ENCODE measurements at places on chromosomes 4 and X. TPM values are rescaled to one million over a fixed set of nuclear protein-coding genes. Genes with fewer than 3 reads are reported as not detected.
A peak's percentile ranks its signal among the peaks of the same experiment; 100 is the strongest.

PRKX gene
- total RNA-seq, result 14.6 TPM

ESX1 gene
- total RNA-seq, result not detected

NSG1 gene
- 17.9 TPM for total RNA-seq

- no peaks in the 10 kb centered on the region for H3K36me3 ChIP-seq
- H3K4me1 ChIP-seq, result no peaks in the 10 kb centered on the region
- DNase-seq, result no peak
- H3K27me3 ChIP-seq, result no peaks in the 10 kb centered on the region
Observed at GRCh38 chrX:56029691-56030090, 202.5 kb upstream of the KLF8 start.

DNA sequence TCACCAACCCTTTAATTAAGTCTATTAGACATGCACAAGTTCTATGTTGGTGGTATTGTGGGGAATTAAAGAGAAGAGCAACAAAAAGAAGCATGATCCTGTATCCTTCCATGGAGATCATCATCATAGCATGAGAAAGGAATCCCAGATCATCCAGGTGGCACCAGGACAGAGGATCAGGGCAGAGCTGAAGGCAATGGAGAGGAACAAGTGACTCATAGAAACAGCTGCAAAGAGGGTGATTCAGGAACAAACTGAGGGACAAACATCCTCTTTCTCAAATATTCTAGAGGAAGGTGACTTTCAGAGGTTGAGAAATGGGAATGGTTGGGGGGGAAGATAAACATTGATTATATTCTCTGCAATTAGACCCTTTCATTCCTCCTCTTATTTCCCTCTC lies 105.5 kb upstream of the OTUD4 start:
- H3K27me3 ChIP-seq, result no peaks in the 10 kb centered on the region
- no peak for DNase-seq
- no peak overlapping the region for H3K4me3 ChIP-seq

DNA sequence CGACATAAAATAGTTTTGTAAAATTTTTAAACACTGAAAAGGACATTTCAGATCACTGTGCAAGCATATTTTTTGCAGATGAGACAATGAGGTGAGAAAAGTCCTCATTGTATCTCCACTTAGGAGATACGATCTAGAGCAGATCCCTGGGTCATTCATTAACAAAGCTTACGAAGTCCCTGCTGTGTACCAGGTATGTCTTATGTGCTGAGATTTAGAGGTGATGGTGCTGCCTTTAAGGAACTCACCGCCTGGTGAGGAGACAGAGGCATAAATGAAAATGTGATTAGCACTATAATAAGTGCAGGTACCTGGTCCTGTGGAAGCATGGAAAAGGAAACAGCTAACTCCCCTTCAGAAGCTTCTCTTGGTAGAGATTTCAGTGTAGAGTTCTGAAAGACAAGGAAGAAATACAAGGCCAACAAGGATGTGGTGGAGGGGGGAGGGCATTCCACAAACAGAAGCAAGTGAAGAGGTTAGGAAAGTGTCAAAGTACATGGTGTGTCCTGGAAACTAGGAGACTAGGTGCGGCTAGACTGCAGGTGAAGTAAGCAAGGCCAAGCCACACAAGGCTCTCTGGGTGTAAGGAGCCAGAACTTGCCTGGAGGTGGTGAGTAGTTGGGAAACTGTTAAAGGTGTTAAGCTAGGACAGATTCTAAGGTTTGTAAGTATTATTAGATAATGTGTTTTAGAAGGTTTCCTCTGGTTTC lies 1.5 kb upstream of the NDNF start:
- H3K4me1 ChIP-seq, result peaks cover 7% of the 10 kb centered on the region
- DNase-seq, result no peak
- H3K4me3 ChIP-seq, result no peak overlapping the region
- peaks cover 60% of the 10 kb centered on the region for H3K27me3 ChIP-seq
- H3K27ac ChIP-seq, result no peak overlapping the region

GRCh38 chrX:12325171-12325570 lies 186.9 kb downstream of the FRMPD4 start:
- no peaks in the 10 kb centered on the region for H3K36me3 ChIP-seq
- no peaks in the 10 kb centered on the region for H3K4me1 ChIP-seq
- H3K4me3 ChIP-seq, result no peak overlapping the region
- no peaks in the 10 kb centered on the region for H3K27me3 ChIP-seq

GRCh38 chr4:167020410-167020809 lies 213.9 kb downstream of the SPOCK3 start:
- no peaks in the 10 kb centered on the region for H3K4me1 ChIP-seq
- no peaks in the 10 kb centered on the region for H3K36me3 ChIP-seq
- H3K27me3 ChIP-seq, result no peaks in the 10 kb centered on the region
- H3K27ac ChIP-seq, result no peak overlapping the region
- peak; percentile 21 for DNase-seq

GRCh38 chr4:128751354-128751753 lies 58.1 kb upstream of the JADE1 start:
- no peaks in the 10 kb centered on the region for H3K36me3 ChIP-seq
- H3K4me3 ChIP-seq, result no peak overlapping the region
- no peaks in the 10 kb centered on the region for H3K27me3 ChIP-seq

DNA sequence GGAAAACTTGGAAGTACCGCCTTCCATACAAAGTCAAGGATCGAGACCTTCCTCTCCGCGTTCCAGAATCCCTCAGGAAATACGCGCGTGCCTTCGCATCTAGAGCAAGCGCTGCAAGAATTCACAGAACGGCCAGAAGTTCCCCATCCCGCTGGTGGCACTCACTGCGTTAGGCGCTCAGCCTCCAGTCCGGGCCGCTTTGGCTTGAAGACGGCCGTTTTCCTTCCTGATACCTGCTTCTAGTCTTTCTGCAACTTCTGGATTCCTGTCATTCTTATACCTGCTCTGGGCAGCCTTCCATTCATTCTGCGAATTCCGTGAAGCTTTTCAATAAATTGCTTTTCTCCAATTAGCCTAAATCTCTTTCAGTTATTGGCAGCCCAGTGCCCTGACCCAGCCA lies 896.4 kb downstream of the TRIML1 start:
- no peak overlapping the region for H3K4me3 ChIP-seq
- H3K27ac ChIP-seq, result no peak overlapping the region
- no peaks in the 10 kb centered on the region for H3K4me1 ChIP-seq
- H3K27me3 ChIP-seq, result no peaks in the 10 kb centered on the region

DNA sequence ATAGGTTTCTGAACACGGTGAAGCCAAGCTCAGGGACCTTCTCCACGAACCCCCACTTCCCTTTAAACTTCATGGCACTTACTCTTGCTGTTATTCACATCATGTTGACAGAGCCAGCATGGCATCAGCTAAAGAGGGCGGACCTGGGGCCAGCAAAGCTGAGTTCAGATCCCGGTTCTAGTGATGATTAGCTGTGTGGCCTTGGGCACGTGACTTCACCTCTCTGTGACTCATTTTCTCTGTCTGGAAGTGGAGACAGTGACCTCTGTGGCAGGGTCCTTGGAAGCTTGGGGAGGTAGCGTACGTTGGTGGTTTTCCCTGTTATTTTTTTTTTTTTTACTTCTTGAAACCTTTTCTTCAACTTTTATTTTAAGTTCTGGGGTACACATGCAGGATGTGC lies 13.4 kb downstream of the EVC start:
- H3K4me1 ChIP-seq, result no peaks in the 10 kb centered on the region
- no peak overlapping the region for H3K4me3 ChIP-seq
- no peak for DNase-seq
- no peaks in the 10 kb centered on the region for H3K36me3 ChIP-seq
- H3K27ac ChIP-seq, result no peak overlapping the region
